Foreskin keratinocyte (primary cell): ENCODE measurements at places on chromosomes 5 and 9.

GRCh38 chr5:67058998-67059743 is 137.4 kb downstream of the CD180 start:
- DNase-seq, result no peak

- no peak for DNase-seq
Observed at GRCh38 chr9:132237481-132237880, 75.6 kb downstream of the NTNG2 start.

DNA sequence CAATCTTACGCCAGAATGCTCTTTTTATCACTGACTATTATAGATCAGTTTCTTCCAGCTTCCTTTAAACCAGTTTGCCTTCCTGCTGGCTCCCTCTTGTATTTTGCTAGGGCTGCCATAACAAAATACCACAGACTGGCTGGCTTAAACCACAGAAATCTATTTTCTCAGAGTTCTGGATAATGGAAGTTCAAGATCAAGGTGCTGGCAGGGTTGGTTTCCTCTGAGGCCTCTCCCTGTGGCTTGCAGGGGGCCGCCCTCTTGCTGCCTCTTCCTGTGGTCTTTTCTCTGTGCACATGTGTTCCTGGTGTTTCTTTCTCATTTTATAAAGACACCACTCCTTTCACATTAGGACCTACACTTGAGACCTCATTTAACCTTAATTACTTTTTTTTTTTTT is 6.8 kb upstream of the FXN start:
- no peak for DNase-seq

DNA sequence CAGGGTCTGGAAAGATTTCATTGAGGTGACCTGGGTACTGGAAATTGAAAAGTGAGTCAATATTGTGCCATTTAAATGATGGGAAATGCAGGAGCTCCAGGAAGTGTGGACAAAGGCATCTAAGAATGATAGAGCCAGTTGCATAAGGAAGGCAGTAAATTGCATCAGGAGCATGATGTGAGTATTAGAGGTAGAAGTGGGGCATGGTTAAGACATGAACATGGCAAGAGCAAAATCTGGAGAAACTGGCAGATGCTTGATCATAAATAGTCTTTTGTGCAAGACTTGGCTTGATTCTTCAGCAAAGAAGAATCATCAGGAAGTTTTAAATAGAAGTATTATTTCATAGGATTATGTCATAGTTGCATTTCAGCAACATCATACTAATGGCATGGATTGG is 157.4 kb upstream of the PUM3 start:
- peak; percentile 48 for DNase-seq

- no peak for DNase-seq
Observed at GRCh38 chr9:79812507-79813257, 240.9 kb downstream of the TLE4 start.

- no peak for DNase-seq
Observed at GRCh38 chr5:14062178-14062577, 81.0 kb upstream of the TRIO start.

DNA sequence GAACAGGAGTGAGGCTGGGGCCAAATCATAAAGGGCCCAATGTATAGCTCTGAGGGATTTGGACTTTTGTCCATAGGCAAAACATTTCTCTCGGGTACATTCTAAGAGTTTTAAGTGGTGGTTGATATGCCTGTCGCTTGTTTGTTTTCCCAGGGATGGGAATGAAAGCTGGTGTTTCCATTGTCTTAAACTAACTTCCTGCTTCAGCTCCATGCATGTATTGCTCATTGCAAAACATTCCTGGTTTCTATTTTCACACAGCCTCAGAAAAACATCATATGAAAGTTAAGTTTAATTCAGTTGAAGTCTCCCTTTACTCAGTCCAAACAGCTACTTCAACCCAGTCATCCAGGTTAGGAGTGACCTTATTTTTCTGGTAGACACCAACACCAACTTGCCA is 235.0 kb downstream of the ACTL7B start:
- peak; percentile 31 for DNase-seq

- no peak for DNase-seq
Observed at GRCh38 chr5:17255471-17256021, 38.1 kb downstream of the BASP1 start.
